M059J (cell line): ENCODE measurements at places on chromosomes 1 and 21.

- no peak for DNase-seq
Measured at GRCh38 chr1:53061123-53061858, 722 bp upstream of the PODN start.

DNA sequence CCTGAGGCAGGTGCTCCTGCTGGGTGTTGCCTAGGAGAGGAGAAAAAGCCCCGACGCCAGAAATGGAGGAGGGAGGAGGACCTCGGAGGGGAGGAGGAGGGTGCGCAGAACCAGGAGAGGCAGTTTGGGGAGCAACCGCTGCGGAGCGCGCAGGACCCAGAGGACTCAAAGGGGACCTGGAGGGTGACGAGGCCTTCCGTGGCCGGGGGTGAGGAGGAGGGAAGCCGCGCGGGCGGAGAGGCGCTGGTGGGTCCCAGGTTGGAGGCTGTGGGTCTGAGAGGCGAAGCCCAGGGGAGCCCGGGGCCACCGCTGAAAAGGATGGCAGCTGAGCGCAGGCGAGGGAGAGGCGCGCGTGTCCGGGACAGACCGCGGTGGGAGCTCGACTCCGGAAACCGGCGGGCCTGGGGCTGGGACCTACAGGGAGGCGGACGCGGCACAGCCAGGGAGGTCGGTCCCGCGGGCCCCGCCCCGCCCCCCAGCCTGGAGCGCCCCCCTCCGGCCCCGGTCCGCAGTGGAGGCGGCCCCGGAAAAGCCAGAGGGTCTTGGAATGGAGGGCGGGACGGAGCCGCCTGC, 15.1 kb downstream of the RNF223 start:
- peak; percentile 57 for DNase-seq

DNA sequence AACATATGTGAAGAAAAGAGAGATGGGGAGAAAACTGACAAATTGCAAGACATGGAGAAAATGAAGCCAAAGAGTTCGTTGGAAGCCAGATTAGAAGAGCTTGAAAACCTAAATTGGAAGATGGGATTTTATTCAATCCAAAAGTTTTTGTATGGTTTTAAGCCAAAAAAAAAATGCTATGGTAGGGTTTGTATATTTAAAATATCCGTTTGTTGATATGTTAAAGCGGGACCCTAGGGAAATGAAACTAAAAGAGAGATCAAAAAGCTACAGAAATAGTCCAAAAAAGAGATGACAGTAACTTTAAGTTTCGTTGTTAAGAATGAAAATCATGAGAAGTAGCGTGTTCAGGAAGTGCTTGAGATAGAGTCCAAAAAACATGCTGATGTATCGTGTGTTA, 617.7 kb upstream of the ADGRL2 start:
- DNase-seq: no peak

DNA sequence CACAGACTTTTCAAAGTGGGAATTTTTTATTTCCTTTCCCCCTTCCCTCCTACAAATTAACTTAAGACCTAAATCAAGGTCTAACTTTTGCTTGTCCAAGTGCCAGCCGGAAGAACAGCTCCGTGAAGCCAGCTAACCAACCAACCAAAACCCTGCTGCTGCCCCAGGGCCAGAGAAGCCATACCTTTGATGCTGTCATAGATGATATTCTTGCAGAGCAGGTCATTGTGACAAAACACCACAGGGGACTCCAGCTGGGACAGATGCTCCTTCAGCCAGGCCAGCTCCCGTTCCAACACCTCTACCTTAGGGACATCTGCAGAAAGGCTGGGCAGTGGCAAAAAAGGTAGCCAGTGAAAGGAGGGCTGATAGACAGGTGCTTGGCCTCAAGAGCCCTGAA, 10.7 kb downstream of the ETNK2 start:
- DNase-seq: no peak

- DNase-seq: no peak
Measured at GRCh38 chr1:72485801-72486200, 203.5 kb upstream of the NEGR1 start.

DNA sequence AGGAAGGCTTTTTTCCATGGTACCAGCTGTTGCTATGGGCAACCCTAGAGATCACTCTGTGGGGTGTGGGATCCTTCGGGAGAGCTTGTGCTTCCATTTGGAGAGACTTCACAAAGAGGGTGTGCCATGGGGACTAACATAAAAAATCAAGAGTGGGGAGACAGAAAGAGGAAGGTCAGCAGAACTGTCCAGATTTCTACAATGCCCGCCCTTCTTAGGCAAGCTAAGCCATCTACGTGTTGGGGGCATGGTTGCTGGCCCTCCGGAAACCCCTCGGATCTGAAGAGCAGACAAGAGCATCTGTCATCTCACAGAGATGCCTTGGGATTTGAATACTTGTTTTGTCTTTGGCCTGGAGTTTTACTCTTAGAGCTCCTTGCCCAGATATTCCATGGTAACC, 83.9 kb upstream of the ZNF648 start:
- DNase-seq: no peak

GRCh38 chr1:109370712-109371340, 26.9 kb downstream of the SORT1 start:
- peak; percentile 97 for DNase-seq

- DNase-seq: no peak
Measured at GRCh38 chr1:36094621-36095061, 5.9 kb downstream of the ADPRS start.

DNA sequence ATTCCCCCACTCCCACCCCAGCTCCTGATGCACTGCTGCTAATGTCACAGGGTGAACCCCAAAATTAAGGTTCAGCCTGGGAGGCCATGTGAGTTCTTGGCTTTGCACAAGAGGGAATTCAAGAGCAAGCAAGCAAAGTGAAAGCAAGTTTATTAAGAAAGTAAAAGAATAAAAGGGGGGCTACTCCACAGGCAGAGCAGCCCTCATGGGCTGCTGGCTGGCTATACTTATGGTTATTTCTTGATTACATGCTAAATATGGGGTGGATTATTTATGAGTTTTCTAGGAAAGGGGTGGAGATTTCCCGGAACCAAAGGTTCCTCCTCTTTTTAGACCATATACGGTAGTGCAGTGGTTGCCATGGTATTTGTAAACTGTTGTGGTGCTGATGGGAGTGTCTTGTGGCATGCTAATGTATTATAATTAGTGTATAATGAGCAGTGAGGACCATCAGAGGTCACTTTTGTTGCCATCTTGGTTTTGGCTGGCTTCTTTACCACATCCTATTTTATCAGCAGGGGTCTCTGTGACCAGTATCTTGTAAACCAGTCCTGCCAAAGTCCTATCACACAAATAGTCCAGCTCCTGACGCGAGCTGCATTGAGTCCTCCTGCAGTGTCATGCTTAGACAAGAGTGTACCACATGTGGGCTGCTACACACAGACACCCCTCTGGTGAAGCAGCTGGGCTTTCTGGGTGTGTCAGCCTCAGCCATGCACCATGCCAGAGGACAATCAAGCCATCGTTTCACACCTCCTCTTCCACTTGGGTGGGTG, 46.4 kb upstream of the CSF1 start:
- DNase-seq: peak; percentile 94

DNA sequence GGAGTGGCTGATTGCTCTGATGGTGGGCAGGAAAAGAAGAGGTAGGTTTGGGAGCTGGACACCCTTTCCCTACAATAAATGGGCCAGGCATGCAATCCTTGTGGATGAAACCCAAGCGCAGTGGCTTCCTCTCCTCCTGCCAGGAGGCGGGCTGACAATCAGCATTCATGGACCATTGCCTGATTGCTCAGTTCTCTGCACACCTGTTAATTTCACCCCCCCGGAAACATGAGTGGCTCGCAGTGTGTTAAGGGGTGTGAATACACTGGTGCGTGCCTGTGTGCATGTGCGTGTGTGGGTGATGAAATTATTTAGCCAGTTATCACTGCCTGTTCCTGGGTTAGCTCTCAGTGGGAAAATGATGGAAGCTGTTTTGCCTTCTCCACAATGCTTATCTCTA, 310.7 kb downstream of the PCP4 start:
- no peak for DNase-seq

GRCh38 chr1:42177541-42177981, 13.0 kb upstream of the GUCA2A start:
- peak; percentile 86 for DNase-seq

DNA sequence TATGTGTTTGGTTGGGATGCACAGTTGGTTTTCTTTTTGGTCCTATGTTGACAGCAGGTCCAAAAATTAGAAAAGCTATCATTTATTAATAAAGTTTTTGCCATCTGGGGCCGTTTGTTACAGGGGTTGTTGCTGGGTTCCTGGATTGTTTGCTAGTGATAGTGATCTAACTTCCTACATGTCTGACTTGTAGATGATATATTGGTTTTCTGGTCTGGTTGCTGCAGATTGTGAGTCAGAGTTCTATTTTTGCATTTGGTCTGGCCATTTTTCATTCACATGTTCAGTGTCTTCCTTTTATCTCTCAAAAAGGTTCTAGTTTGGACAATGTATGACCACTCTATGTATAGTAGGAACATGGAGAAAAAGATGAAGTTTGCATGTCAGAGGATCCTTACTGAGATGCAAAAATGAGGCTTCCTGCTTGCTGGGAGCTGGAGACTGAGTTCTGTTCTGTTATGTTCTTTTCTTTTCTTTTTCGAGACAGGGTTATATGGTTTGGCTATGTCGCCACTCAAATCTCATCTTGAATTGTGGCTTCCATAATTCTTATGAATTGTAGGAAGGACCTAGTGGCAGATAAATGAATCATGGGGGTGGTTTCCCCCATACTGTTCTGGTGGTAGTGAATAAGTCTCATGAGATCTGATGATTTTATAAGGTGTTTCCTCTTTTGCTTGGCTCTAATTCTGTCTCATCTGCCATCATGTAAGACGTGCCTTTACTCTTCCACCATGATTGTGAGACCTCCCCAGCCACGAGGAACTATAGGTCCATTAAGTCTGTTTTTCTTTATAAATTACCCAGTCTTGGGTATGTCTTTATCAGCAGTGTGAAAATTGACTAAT, 4.2 kb upstream of the NVL start:
- DNase-seq: peak; percentile 62

DNA sequence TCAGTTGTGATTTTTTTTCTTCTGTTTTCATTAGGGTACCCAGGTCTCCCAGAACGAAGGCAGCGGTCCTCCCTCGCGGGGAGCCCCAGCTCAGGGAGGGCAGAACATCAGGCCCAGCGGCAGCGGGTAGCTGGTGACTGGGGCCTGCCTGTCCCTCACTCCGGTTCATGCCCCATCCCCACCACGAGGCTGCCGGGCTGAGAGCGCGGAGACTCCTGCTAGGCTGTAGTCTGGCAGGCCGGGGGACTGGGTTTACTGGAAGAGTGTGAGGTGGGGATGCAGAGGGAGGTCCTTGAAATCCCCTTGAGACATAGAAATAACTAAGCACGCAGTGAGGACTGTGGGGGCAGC, 10.5 kb downstream of the BRINP2 start:
- DNase-seq: no peak

- DNase-seq: no peak
Measured at GRCh38 chr1:216820345-216820744, 97.1 kb upstream of the ESRRG start.

GRCh38 chr1:67189953-67190352, 23.7 kb downstream of the IL23R start:
- no peak for DNase-seq

- peak; percentile 86 for DNase-seq
Measured at GRCh38 chr1:236904892-236905741, 99.1 kb downstream of the MT1HL1 start.

GRCh38 chr1:209105701-209106100, 477.8 kb upstream of the CAMK1G start:
- peak; percentile 8 for DNase-seq

GRCh38 chr1:202150187-202150586, 5.7 kb upstream of the ARL8A start:
- DNase-seq: no peak

GRCh38 chr21:41164981-41165655, 2.8 kb upstream of the BACE2 start:
- peak; percentile 95 for DNase-seq

- DNase-seq: no peak
Measured at GRCh38 chr1:54220004-54220811, 20.2 kb downstream of the MRPL37 start.

DNA sequence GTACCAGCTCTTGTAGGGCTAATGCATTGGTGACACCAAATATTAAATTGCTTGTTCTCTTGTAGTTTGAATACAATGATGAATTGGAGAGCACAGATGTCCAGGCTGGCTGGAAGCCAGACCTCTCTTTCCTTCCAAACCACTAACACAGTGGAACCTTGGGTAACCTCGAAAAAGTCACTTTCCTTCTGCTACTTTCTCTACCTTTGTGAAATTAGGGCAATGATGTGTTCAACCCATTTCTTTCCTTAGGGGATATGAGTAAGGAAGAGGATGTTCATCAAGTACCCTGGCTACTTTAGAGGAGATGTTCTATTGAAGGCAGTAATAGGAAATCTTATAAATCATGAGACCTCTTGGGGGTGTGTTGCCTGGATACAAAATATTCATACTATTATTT, 55.7 kb downstream of the XCL2 start:
- peak; percentile 82 for DNase-seq

DNA sequence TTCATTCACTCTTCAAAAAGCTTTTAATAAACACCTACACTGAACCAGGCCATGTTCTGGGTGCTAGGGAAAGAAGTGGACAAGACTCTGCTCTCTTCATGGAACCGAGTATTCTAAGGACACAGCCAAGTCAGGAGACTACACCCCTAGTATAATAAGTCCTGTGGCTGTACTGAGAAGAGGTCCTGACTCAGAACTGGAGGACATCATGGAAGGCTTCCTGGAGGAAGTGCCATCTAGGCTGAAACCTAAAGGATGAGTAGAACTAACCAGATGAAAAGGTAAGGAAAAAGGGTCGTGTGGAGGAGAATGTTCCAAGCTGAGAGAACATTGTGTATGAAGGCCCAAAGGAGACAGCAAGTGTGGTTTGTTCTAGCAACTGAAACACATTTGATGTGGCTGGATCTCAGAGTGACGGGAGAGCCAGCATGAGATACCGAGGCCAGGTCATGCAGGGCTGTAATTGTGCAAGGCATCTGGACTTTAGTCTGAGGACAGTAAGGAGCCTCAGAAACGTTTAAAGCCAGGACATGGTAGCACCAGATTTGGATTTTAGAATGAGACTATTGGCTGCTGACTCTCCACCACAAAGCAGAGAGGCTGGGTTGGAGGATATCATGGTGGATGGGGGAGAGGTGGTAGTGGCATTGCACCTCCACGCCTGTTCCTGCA, 82.5 kb downstream of the LRRN2 start:
- no peak for DNase-seq

GRCh38 chr1:178689769-178690168, 35.3 kb upstream of the RALGPS2 start:
- no peak for DNase-seq

DNA sequence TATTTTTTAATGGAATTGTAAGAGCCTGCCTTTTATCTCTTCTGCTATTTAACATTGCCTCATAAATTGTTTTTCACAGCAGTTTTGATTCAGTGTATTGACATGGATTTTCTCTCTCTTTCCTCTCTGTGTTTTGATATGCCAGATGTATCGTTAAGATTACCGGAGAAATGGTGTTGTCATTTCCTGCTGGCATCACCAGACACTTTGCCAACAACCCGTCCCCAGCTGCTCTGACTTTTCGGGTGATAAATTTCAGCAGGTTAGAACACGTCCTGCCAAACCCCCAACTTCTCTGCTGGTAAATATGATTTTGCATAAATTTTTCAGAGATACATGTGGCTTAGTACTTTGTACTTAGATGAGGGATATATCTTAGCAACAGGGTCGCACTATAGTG, 23.1 kb upstream of the DYNLT5 start:
- DNase-seq: no peak
